ENCODE measurements at places on chromosomes 6 and 20. TPM values are rescaled to one million over a fixed set of nuclear protein-coding genes. Genes with fewer than 3 reads are reported as not detected.

The CLIC5 gene
- total RNA-seq: 8.4 TPM

The C20orf202 gene
- 0.19 TPM for total RNA-seq

The RSPH9 gene
- total RNA-seq: 0.09 TPM

The ARHGAP40 gene
- not detected for total RNA-seq

The MROH8 gene
- 3.3 TPM for total RNA-seq

The HEY2 gene
- not detected for total RNA-seq

The ADGRB3 gene
- not detected for total RNA-seq

The CDH26 gene
- total RNA-seq: 1.7 TPM

The STMND1 gene
- not detected for total RNA-seq

The LY86 gene
- total RNA-seq: 2.4 TPM

The BPIFA3 gene
- not detected for total RNA-seq

The AK9 gene
- total RNA-seq: 3.8 TPM

The GSTA2 gene
- total RNA-seq: not detected

The TGM3 gene
- total RNA-seq: not detected

The TRIM31 gene
- total RNA-seq: not detected

The PAX1 gene
- total RNA-seq: not detected

The SUMO4 gene
- 10.0 TPM for total RNA-seq

The NOX3 gene
- total RNA-seq: not detected

The CDYL gene
- 24.0 TPM for total RNA-seq

The C6orf15 gene
- total RNA-seq: not detected

The TMC2 gene
- total RNA-seq: not detected

The HLA-E gene
- 493 TPM for total RNA-seq

The HTR1E gene
- not detected for total RNA-seq

Measured in activated naive CD4-positive, alpha-beta T cell treated with anti-CD3 and anti-CD28 coated beads, Interleukin-2, amount 50 U/mL, for 72 hours (primary cell).